ENCODE measurements at places on chromosomes 2 and 18.

GRCh38 chr2:46561731-46562450 is 82.5 kb downstream of the TMEM247 start:
- DNase-seq = peak; percentile 28

DNA sequence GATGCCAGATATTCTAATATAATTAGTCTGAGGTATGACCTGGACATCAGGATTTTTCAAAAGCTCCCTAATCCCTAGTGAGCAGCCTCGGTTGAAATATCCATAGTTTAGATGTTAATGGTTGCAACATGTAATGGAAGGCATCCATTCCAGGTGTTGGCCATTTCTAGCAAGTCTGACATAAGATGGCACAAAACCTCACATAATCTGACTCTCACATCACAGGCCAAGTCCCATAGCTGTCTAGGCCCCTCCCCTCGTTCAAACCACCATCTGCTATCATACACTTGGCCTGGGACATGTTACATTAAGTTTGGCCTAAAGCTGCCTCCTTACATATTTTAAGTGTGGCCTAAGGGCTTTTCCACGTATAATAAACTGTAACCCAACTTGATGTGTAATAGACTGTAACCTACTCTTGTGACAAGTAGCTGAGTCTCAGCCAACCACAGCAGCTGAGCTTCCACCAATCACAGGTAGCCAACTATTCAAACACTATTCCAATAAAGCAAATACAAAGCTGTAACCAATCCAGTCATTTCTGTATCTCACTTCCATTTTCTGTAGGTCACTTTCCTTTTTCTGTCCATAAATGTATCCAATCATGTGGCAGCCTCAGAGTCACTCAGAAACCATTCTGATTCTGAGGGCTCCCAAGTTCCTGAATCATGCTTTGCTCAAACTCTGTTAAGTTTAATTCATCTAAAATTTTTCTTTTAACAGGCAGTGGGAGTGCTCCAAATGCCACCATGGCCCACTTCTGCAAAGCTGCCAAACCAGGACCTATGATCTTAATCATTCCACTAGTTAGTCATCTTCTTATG is 59.4 kb downstream of the ADD2 start:
- DNase-seq = peak; percentile 37

DNA sequence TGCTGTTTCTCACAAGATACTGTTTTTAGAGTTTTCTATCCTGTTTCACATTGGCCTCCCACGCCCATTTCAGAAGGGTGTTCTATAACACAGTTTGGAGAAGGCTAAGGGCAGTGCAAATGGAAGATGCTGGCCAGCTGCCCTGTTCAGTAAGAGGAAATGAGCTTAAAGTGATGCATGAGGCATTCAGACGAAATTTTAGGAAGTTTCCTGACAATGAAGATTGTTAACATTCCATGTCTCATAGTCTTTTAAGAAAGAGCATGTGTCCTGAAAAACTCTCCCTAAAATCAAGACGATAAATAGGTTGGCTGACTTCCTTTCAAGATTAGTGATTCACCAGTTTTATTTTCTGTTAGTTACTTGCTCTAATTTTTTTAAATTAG is 484.2 kb upstream of the NRP2 start:
- peak; percentile 84 for DNase-seq

- DNase-seq = no peak
Observed at GRCh38 chr18:62412231-62412979, 87.3 kb downstream of the TNFRSF11A start.

- no peak for DNase-seq
Observed at GRCh38 chr2:124248386-124248785, 223.3 kb downstream of the CNTNAP5 start.

- DNase-seq = peak; percentile 86
Observed at GRCh38 chr18:3478262-3478978, 28.4 kb downstream of the TGIF1 start.

DNA sequence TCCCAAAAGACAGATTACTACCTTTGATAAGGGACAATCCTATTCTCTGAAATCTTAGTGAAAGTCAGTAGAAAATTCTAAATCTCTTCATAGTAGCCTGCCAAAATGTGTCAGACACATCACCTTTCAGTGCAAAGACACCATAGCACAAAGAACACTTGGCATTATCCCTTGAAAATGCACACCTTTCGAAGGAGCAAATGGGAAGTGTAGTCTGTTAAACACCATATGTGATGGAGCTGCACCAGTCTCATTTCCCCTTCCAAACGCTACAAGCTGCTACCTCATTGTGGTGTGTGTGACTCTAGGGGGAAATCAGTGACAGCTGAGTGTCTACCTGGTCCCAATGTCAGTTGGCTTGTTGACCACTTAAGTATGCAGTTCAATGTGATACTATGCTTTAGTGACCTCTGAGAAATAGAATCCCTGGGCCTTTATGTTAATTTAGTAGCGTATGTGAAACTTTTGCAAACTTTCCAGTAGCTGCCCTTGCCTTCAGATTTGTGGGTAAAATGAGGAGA is 551.7 kb downstream of the ARHGAP15 start:
- no peak for DNase-seq

GRCh38 chr18:76450452-76451395 is 44.3 kb downstream of the ZNF516 start:
- DNase-seq = peak; percentile 65

GRCh38 chr2:58131191-58132011 is 84.8 kb downstream of the VRK2 start:
- peak; percentile 82 for DNase-seq

DNA sequence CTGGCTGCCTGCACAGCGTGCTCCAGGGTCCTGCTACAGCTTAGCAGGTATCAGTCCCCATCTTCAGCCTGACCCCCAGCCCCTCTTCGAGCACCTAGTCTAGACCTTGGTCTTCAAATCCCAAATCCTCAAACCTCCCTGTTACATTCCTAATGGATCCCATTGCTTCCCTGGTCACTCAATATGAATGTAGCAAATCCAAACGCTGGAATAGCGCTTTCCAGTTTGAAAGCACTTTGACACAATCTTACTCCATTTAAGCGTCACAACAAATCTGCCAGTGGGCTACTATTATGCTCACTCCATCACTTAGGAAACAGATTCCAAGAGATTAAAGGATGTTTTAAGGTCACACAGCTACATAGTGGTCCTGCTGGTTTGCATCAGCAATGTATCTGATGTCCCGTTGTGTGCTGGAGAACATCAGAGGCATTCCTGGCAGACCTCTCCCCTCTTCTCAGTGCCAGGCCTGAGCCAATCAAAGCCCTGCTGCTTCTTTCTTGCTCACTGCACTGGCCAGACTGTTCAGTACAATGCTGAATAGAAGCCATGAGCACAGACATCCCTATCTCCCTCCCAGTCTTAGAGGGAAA is 11.1 kb upstream of the INO80C start:
- peak; percentile 50 for DNase-seq

- DNase-seq = peak; percentile 44
Observed at GRCh38 chr2:201233192-201233811, 27.0 kb upstream of the CASP8 start.

DNA sequence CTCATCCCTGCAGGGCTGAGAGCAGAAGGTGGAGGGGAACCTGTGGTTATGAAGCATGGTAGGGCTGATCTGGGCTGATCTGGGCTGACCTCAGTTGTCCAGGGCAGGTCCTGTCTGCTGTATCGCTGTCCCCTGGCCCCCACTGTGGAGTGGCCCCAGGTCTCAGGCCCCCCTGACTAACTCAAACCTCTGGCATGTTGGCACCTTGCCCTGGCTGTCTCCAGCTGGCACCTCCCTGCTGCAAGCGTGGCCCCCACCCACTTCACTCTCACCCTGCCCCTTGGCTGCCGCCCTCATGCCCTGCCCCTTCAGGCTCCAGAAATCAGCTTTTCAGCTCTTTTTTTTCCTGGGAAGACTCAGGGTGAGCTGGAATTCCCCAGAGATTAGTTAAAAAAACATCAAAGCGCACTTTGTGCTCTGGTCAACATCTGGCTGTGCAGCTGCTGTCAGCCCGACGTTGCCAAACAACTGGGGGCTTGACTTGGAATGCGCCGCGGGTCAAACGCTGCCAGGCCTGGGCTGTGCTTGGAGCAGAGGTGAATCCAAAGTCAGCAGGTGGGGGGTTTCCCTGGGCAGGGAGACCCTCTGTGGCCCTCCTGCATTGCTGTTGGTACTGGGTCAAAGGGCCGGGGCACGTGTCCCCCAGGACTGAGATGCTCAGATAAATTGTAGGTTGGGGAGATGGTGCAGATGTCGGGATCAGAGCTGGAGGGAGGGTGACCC is 173.8 kb upstream of the HDAC4 start:
- DNase-seq = peak; percentile 37

DNA sequence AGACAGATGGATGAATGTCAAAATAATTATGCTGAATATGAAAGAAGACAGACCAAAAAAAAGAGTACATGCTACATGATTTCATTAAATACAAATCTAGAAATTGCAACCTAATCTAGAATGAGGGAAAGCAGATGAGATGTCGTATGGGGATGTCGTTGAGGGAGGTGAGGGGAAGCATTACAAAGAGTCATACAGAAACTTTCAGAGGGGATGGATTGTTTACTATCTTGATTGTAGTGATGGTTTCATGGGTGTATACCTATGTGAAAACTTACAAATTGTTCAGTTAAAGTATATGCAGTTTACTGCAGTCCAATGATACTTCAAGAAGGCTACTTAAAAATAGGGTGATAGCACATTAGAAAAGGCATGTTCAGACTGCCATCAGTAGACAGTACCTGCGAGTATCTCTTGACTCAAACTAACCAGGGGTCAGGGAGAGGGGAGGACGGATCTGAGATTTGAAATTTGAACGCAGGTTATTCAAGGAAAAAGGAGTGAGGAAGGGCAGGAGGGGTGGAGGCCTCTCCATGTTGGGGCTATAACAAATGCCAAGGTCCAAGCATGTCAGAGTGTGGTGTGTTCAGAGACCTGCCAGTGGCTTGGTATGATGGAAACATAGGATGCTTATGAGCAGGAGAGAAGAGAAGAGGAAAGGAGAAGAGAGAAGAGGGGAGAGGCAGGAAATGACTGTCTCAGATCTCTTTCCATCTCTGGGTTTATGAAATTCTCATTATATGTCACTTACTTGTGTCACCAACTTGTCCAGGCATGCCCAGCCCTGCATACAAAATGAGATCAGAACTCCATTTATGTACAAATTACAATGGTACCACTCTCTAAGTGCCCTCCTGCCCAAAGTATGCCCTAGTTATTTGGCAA is 257.3 kb upstream of the CXCR4 start:
- no peak for DNase-seq

DNA sequence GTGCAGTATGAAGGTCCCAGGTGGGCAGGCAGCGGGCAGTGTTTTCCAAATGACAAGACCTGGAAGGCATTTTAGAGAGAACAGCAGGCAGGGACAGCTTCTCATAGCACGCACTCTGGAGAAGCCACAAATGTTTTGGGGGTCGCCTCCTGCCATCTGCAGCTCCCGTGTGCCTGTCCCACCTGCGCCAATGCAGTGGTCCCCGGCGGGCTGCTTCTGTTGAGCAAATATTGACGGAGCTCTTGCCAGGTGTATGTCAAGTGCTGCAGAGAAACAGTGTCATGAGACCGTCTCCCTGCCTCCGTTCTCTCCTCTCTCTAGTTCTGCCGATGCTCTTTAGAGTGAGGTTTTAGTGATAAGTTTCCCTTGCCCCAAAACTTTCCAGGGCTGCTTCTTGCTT is 174.8 kb downstream of the LDLRAD4 start:
- no peak for DNase-seq
